ENCODE measurements at places on chromosomes 3 and 15.

GRCh38 chr3:13073326-13074005, at the start of gene IQSEC1:
TSS of gene IQSEC1 (minus strand) at chr3:13073429. CDS start at chr3:13073014, 415 bp downstream.
- peak; percentile 59 for DNase-seq

- DNase-seq, result no peak
Observed at GRCh38 chr3:9415485-9416138, 18.2 kb downstream of the SETD5 start.

DNA sequence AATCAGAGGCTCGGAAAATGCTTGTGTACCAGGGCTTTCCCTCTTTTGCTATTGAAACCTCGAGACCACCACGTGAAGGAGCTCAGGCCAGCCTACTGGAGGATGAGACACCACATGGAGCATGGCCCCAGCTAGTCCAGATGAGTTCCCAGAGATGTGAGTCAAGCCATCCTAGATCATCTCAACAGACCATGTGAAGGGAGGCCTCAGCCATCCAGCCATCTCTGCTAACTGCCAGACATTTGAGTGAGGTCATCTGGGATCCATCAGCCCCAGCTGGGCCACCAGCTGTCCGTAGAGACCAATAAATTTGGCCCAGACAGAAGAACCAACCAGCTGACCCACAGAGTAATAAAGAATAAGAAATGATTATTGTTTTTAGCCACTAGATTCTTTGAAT, 62.8 kb upstream of the PROK2 start:
- DNase-seq, result no peak

DNA sequence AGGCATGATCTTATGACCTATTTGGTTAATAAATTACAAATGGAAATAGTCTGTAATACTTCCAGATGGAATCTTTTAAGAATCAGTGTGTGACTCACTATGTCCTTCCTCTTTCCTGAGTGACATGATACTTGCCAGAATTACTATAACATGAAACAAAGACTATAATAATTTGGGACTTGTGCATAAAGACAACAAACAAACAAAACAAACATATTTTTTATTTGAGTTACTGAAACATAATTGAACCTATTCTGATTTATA, 1268.1 kb downstream of the OTOL1 start:
- DNase-seq, result no peak

DNA sequence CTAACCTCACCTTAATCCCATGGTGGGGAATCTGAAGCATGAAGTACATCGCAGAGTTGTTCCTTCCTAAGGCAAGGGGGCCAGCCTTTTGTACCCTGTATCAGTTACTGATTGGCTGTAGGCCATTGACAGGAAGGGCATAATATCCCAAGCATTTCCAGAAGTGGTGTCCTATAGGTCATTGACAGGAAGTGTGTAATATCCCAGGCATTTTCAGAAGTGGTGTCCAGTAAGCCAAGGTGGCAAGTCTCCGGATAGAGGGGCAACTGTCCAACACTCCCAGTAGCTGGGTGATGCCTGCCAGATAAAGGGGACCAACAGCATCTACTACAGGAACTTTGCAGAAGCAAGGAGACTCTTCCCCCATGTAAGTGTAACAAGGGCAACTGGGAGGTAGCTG, 52.1 kb upstream of the MYRIP start:
- no peak for DNase-seq

DNA sequence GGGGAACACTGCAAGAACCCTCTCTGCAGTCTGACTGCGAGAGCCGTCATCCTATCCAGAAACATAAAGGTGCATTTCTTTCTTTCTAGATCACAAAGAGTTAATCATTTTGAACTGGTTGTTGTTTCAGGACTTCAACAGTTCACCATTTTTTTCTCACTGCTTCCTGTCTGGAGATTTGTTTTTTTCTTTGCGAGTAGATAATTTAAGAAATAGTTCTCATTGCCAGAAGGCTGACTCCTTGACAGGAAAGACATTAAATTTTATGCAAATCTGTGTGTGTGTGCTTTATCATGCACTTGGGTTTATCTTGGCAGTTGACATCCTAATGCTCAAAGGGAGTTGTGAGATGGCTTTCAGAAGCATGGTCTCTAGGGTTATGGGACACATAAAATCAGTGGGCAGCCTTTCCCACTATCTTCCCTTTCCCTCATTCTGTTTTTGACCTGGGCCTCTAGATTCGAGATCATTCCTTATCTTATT, 123.5 kb upstream of the TBL1XR1 start:
- DNase-seq, result no peak

GRCh38 chr3:134038716-134039115, 9.0 kb upstream of the SLCO2A1 start:
- no peak for DNase-seq

DNA sequence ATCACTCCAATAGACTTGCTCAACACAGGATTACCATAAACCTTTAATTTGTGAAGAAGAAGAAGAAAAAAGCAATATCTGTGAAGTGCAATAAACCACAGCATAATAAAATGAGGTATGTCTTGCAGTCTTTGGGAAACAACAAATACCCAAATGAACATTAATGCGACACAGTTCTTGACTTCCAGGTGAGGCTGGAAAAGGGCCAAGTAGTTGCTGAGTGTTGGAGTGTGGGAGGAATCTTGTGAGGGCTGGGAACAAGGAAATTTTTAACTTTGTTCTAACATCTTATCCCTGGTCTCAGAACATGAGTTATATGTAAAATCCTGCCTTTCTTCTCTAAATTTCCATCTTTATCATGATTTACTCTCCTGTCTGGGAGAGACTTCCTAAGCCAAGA, 206.5 kb downstream of the DTWD1 start:
- DNase-seq, result no peak

DNA sequence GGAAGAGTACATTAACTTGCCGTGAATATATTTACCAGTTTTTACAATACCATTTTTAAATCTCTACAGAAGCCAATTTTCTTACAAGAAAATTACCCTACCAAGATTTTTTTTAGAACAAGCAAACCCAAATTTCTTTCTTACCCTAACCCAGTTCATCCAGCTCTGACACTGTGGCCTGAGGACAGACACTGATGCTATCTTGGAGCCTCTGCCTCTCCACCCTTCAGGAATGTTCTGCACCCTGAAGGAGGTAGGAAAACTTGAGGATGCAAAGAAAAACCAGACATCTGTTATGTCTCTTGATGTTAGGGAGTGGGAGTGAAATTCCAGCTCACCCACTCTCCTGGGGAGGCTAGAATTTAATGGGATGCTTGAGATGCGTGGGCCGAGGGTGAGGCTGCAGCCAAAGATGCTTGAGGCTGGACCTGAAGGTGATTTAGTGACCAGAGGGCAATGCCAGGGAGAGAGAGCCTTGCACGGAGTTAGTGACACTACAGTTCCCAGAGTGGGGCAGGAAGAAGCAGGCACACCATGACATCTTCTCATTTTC, 69.9 kb downstream of the LIPC start:
- DNase-seq, result no peak

DNA sequence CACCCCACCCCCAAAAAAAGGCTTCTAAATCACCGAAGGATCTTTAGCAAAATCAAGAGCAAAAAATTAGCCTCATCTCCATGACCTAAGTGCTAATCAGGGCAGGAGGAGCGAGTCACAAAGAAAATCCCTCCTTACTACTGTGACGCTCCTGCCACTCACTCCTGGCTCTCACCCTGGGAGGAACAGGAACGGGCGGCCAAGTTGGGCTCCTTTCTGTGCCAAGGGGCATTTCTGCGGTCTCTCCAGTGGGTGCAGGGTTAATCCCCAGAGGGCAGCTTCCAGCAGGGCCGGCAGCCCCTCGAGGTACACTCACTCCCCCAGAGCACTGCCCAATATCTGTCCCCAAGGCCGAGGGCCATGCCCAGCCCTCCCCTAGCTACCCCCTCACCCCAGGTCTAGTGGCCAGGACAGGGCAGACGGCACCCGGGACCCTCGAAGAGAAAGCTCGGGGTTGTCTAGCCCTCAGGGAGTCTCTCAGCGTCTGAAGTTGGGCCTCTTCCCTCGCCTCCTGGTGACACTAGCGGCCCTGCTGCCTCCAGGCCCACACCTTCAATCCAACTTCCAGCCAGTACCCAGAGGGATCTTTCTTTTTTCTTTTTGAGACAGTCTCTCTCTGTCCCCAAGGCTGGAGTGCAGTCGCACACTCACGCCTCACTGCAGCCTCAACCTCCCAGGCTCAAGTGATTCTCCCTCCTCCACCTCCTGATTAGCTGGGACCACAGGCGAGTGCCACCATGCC, 706 bp downstream of the CAV3 start:
- DNase-seq, result peak; percentile 22

GRCh38 chr3:28547677-28548076, 199.1 kb upstream of the AZI2 start:
- DNase-seq, result no peak

GRCh38 chr3:67866571-67866970, 212.2 kb upstream of the SUCLG2 start:
- no peak for DNase-seq

- DNase-seq, result no peak
Observed at GRCh38 chr15:68114356-68114755, 60.2 kb downstream of the PIAS1 start.

- no peak for DNase-seq
Observed at GRCh38 chr15:74109713-74110112, 20.7 kb upstream of the ISLR2 start.

DNA sequence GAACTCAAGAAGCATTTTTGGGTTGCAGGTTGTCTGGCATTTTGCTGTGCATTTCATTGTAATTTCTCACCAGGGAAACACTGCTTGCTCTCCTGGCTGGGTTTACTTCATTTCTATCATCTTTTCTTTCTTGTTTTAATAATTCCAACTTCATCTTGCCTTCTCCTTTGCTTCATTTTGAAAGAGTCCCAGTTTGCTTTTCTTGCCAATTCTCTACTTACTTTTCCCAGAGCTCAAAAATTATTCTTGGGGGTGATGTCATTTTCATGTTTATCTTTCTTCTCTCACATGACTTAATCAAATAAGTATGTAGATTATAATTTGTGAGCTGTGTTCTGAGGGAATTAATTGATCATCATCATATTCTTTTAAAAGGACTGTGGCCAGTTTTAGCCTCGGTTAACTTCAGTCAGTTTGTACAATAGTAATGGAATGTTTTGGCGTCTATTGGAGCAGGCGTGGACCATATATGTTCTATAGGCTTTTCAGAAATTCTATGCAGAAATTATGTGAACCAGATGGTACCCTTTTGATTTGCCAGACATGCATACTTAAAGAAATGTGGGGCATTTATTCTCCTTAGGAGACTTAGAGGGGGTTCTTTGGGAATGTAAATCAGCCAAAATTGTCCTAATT, 30.1 kb downstream of the SH3GL3 start:
- no peak for DNase-seq

- DNase-seq, result peak; percentile 23
Observed at GRCh38 chr3:128969993-128970739, 23.7 kb downstream of the CFAP92 start.

DNA sequence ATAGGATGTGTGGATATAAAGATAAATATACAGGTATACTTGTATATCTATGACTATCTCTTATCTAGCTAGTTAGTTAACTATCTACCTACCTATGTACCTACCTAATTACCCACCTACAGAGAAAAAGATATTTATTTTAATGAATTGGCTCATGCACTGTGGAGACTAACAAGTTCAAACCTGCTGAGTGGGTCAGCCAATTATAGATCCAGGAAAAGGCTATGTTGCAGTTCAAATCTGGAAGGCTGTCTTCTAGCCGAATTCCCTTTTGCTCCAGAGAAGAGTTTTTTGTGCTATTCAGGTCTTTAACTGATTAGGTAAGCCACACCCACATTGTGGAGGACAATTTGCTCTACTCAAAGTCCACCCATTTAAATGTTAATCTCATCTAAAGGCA, 335.0 kb downstream of the GRM7 start:
- no peak for DNase-seq

DNA sequence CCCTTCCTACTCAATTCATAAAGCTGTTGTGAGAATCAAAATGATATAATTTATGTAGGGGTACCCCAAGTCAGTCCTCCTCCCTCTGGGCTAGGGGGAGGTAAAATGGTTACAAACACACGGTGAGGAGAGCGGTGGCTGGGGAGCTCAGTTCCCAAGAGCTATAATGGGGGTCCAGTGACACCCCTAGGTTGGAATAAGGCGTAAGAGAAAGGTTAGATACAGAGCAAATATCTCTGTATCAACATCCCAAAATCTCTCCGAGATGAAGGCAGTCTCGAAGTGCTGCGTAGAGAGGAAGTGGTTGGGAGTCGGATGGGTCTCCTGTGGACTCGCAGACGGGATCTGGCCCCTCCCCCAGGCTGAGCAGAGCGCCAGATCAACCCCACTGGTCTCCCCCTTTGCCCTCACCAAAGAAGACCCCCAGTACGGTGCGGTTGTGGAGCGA, 1.8 kb downstream of the DUOX2 start:
- DNase-seq, result no peak

DNA sequence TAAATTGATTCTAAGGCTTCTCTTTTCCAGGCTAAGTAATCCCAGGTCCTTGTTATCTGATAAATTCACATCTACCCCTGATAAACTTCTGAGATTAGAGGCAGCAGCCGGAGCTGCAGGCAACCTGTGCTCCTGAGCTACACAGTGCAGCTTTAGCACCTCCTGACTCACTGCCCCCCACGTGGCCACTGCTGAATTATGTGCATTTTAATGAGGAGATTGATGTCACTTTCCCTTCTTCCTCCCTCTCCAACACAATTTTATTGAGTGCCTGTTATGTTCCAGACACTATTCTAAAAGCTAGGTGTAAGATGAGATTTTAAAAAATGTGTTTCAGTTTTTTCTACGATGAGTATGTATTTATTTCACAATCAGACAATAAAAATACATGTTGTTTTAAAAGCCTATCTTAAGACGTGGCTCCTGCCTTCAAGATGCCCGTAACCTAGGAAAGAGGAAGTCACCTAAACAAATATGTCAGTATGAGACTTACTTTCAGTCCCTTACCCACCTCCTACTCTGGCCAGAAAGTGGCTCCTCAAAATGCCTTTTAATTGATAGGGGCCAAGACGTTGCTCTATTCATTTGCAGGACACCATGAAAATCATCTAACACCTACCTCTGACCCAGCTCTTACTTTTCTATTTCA, 161.5 kb upstream of the PFN2 start:
- no peak for DNase-seq

- DNase-seq, result no peak
Observed at GRCh38 chr3:49707113-49707480, 12.4 kb downstream of the AMIGO3 start.

GRCh38 chr3:156489462-156489911, 65.4 kb downstream of the SSR3 start:
- DNase-seq, result no peak

- DNase-seq, result no peak
Observed at GRCh38 chr3:49351521-49352011, 6.6 kb downstream of the GPX1 start.

- no peak for DNase-seq
Observed at GRCh38 chr15:37921527-37922385, 12.7 kb upstream of the TMCO5A start.

- DNase-seq, result no peak
Observed at GRCh38 chr15:31544361-31544760, 217.7 kb downstream of the KLF13 start.

DNA sequence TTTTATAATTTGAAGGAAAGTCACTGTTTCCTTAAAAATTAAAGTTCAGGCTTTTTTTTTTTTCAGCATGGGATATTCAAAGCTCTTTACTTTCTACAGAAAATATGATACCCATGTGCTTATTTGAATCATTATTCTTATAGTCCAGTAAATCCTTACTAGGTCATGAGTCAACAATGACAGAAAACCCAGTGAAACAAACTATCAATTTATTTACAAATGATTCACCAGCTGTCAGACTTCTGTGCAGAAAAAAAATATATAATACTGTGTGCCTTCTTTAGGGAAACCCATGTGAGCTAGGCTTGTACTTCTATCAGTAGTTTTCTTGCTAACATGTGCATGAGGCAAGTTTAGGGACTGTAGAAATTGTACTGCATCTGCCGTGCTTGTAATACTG, 1.2 kb downstream of the ACP3 start:
- no peak for DNase-seq

Measured in heart left ventricle (tissue), 16 donors.